Amniotic stem cell (primary cell): ENCODE measurements at places on chromosomes 7 and 10.

- no peak for DNase-seq
Measured at GRCh38 chr10:70363292-70363691, 19.1 kb downstream of the LRRC20 start.

DNA sequence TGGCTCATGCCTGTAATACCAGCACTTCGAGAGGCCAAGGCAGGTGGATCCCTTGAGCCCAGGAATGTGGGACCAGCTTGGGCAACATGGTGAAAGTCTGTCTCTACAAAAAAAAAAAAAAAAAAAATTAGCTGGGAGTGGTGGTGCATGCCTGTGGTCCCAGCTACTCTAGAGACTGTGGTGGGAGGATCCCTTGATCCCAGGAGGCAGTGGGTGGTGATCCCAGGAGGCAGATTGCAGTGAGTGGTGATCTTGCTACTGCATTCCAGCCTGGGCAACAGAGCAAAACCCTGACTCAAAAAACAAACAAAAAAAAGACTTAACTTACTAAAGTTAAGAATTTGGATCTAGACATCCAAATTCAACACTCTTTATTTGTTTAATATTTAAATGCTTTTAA lies 10.2 kb upstream of the ADO start:
- DNase-seq, result no peak

- DNase-seq, result no peak
Measured at GRCh38 chr10:691216-691615, 1.7 kb upstream of the DIP2C start.

- no peak for DNase-seq
Measured at GRCh38 chr10:122323189-122323588, 51.3 kb upstream of the PLEKHA1 start.

GRCh38 chr10:93198401-93199131 lies 124.9 kb downstream of the CYP26A1 start:
- DNase-seq, result no peak

DNA sequence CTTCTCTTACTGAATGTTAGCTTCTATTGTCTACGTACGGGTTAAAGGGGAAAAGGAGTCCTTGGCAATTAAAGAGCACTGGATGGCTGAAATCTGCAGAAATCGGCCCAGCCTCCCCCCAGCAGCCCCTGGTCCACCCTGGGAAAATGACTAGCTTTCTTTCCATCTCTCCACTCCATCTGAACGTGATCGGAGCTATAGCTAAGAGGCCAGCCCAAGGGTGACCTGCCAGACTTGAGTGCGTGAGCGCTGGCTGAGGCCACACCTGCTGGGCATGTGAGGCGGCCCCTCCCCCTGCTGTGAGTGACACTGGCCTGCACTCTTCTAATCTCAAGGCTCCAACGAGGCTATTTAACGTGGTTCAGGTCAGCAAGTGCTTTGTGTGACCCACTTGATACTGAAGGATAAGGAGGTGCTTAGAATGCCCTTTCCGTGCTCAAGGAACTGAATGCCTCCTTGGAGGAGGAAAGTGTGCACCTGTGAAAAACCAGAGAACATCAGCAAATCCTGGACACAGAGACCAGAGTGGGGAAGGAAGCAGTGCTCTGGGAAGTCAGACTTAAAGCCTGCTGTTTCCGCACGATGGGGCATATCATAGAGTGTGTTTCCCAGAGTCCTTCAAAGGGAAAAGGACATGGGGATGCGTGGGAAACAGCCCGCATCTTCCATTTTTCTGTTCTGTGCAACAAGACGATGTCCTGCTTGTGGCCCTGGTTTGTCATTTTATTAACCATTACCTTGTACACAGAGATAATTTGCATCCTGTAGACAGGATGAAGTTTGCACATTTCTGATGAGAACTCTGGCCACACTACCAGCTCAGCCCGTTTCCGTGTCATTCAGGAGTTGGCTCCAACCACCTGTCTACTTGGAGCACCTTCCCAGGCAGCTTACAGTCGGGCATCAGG lies 12.5 kb upstream of the MNX1 start:
- DNase-seq, result no peak

DNA sequence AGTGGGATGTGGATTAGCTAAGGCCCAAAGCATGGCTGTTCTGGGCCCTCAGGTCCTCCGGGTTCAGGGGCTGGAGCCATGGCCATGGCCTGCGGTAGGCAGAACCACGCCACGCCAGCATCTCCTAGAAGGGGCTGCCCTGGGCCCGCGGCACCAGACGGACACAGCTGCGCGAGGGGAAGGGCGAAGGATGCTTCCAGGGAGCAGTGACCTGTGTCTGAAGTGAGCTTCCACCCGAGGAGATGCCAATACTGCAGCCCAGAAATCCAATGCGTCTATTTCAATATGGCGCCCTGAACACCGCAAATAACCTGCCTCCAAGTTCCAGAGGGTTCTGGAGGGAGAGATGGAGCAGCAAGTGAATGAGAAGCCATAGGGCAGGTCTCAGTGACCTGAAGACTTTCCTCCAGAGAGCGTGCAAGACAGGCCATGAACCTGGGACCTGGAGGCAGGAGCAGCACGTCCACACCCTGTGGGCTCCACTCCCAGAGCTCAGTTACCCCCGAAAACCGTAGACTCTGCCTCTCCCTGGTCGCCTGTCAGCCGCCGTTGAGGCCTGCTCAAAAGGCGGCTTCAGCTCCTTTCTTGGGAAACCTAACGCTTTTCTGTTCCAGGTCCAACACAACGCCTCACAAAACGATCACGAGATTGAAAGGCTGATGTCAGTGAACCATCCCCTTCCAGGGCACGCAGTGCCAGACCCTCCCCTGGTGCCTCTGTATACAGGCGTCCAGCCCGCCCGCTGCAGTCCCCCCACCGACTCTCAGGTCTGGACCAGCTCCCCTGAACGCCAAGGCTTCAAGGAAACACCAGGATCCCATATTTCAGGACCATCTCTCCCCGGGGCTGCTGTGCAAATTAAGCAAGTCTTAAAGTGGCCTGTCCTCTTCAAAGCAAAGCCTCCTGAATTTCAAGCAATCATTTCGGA lies 37.4 kb downstream of the AMZ1 start:
- no peak for DNase-seq

DNA sequence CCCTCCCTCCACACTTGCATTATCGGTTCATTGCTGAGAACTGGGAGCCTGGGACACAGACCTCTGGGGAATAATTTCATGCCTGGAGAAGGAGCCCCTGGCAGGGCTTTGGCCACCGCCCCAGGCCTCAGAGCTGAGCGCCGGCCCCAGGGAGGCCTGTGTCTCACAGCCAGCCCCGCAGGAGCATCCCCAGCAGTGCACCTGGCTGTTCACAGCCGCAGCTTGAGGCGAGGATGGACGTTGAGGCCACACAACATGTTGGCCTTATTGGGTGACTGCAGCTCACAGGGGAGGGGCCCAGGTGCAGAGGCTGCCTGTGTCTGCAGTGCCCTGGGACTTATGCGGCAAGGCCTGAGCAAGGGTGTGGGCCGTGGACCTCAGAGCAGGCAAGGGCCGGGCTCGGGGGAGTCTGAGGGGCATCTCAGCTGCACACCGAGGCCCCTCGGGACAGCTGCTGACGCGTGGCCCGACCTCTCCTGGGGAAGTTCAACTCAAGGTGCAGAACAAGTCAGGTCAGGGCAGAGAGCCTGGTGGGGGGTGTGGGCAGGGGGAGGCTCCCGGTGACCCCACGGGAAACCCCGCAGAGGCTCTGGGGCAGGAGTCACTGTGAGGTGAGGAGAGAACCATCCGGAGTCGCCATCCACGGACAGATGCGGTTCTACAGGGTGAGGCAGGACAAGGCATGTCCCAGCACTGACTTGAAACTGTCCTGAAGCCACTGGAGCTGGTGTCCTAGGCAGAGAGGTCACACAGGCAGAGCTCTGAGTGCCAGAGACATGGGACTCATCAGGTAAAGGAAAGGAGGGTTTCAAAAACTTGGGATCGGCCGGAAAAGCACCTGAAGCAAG lies 13.1 kb upstream of the UBE3C start:
- no peak for DNase-seq

GRCh38 chr7:10708447-10708846 lies 265.2 kb upstream of the PHF14 start:
- no peak for DNase-seq

DNA sequence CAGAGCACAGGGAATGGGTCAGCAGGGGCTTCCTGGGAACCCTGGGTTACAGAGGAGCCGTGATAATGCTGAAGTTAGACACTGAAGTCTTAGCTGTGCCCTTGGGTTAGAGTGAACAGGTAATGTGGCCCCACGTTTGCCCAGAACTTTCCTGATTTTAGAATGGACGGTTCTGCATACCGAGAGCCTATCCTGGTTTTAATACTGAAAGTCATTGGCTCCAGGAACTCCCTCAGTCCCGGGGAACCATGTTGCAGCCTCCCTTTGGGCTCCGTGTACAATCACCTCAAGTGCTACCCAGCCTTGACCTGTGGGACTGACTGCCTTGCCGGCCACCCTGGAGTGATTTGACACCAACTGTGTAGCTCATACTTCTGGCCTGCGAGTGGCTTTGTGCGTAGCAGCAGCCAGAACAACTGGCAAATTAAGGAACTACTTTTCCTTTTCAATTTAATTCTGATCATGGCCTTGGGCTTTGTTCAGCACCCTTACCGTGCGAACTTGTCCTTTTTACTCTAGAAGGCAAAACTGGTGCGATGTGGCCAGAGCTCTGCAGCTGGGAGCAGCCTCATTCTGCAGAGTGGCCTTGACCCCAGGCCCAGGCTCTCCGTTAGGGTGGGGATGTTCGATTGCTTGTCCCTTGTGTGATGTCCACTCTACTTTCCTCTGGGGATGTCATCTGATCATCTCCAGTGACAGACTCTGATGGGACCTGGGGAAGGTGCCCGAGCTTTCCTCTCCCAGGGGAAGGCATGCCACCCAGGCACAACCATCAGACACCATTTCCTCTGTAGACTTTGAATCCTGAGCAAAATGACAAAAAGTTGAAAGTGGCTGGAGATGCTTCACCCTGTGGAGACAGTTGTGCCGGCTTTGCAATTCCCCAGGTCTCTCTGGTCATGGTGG lies 265.9 kb downstream of the GLRX3 start:
- DNase-seq, result no peak

- DNase-seq, result no peak
Measured at GRCh38 chr7:55475855-55476803, 96.2 kb downstream of the VOPP1 start.

DNA sequence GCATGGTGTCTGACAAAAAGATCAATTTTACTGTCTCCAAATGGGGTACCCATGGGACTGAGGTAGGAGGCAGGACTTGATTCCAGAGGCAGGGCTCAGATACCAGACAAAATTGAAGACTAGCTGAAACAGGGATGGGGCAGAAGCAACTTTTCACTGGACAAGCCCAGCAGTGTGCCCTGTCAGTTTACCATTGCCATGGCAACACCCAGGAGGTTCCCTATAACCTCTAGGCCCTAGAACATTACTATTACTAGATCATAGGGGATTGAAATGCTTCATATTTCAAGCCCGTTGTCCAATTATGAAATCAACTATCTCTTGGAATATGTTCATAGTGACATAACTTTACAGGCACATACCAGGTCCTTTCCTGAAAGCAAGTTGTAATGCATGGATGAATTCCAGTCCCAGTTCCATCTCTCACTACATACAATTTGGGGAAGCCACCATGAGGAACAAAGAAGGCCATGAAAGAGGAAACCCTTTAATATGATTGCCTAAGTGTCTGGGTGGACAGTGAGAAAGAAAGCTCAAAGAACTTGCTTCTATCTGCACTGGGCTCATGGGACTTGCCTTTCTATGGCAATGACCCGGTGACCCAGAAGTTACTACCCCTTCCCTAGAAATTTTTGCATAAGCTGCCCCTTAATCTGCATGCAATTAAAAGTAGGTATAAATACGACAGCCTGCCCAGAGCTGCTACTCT lies 557.9 kb downstream of the KCNMA1 start:
- no peak for DNase-seq

DNA sequence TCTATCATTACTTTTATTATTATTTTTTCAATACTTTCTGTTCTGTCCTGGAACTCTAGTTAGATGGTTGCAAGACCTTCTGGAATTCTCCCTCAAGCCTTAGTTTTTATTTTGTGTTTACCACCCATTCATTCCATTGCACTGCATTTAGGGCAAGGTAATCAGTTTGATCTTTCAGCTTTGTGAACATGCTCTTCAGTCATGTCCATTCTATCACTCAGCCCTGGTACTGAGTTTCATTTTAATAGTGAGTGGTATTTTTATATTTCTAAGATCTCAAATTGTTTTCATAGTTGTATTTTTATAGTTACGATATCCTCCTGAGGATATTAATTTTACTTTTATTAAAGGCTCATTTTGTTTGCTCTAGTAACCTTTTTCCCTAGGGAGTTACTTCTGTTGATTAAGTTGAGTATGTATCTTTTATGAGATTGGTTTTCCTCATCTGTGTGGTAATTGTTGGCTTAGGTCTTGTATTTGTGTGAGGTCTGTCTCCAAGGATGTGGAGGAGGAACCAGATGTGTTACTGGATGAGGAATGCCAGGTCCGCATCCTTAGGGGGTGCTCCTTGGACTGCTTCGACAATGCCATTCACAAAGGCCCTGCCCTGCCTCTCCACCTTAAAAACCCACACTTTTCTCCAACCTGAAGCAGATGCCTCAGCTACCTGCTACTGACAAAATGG lies 46.7 kb upstream of the RAB18 start:
- no peak for DNase-seq

GRCh38 chr7:33530664-33531063 lies 374.7 kb upstream of the BMPER start:
- DNase-seq, result no peak

GRCh38 chr7:95045236-95045923 lies 138.0 kb downstream of the PPP1R9A start:
- DNase-seq, result no peak

- no peak for DNase-seq
Measured at GRCh38 chr10:106935978-106936451, 228.5 kb downstream of the SORCS1 start.

DNA sequence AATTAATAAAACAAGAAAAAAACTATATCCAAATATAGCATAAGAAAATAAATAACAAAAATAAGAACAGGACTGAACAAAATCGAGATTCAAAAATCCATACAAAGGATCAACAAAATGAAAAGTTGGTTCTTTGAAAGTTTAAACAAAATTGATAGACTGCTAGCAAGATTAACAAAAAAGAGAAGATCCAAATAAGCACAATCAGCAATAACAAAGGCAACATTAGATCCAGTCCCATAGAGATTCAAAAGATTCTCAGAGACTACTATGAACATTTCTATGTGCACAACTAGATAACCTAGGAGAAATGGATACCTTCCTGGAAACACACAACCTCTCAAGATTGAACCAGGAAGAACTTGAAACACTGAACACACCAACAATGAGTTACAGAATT lies 534.6 kb downstream of the PCDH15 start:
- no peak for DNase-seq

DNA sequence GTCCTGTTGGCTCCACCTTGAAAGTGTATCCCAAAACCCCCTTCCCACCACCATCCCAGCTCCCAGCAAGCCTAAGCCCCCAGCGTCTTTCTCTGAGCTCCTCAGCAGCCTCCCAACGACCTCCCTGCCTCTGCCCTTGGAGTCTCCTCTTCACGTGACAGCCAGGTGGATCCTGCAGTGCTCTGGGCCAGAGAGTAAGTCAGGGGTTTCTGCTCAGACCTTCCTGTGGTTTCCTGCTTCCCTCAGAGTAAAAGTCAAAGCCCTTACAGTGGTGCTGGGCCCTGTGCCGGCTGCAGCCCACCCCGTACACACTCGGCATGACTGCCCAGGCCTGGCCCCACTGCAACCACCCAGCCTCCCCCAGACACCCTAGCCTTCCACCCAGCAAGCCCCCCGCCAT lies 51.9 kb downstream of the OAT start:
- no peak for DNase-seq
